ENCODE measurements at places on chromosomes 1 and 21.

DNA sequence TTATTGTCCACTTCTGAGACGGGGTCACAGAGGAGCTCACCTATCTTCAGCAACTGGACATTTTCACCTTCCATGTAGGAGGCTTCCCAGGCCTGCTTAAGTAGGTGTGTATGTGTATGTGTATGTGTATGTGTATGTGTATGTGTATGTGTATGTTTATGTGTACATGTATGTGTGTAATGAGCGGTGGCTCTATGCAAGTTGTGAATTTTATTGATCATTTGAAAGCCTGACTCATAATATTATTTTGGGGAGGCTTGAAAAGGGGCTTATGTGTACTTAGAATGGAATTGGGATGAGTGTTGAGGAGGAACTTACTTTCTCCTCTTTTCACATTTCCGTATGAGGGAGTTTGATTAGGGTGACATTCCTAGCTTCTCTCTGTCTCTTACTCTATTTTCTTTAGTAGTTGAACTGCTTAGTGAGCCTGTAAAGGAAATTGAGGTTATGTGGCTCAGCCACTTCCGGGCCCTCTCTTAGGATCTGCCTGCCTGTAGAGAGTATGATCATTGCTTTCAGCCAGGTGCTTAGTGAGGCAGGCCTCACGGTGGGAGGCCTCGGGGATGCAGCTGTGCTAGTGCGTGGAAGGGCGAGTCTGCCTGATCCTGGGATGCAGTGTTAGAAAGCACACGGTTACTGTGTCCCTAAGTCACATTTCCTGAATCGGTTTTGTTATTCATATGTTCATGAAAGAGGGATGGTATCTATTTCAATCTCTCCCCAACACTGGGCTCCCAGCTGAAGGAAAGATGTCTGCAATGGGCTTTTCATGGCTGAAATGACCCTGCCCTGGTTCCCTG lies 61.0 kb downstream of the IER5 start:
- DNase-seq = peak; percentile 55

GRCh38 chr1:153343040-153343681 lies 5.5 kb downstream of the PGLYRP4 start:
- DNase-seq = no peak

DNA sequence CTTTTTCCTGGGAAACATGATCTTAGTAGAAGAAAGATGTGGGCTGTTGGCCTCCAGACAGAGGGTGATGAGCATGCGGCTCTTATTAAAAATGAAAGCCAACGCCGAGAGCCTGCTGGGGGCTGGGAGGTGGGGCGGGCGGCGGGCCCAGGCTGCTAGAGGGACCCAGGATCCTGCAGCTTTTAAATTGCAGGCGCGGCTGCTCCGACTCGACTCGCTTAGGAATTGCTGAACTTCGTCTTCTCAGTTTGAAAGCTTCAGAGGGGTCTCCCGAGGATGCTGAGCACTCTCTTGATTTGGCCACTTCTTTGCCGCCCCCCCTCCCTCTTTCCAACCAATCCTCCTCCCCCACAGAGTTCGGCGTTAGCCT lies 1.2 kb downstream of the AGPAT3 start:
- peak; percentile 43 for DNase-seq

DNA sequence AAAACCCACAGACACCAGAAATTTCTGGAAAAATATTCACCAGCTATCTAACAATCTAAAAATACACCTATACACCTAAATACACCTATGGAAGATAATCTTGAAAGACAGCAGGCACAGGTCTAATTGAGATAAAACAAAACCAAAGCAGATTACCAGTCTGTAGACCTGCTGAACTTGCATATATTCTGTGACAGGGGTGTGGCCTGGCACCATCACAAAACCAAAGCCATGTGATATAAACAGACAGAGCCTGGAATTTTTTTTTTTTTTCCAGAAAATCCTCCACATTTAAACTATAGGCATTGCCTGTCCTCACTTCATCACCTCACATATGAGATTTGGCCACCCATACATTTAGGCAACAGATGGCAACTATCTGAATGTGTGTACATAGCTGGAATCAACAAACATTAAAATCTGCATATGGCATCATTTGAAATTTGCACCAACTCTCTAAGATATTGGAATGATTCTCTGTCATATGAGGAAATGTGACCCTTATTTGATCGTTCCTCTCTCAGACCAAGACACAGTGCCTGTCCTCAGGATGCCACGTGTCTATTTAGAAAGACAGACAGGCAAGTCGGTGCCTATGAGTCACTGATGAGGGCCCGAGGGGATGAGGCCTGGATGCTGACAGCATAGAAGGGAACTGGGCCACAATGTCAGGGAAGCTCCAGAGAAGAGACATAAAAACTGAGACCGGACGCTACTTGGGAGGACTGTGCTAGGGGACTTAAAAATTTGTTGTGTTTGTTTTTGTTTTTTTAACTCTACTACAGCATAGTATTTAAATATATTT lies 32.6 kb downstream of the NMNAT2 start:
- DNase-seq = no peak

DNA sequence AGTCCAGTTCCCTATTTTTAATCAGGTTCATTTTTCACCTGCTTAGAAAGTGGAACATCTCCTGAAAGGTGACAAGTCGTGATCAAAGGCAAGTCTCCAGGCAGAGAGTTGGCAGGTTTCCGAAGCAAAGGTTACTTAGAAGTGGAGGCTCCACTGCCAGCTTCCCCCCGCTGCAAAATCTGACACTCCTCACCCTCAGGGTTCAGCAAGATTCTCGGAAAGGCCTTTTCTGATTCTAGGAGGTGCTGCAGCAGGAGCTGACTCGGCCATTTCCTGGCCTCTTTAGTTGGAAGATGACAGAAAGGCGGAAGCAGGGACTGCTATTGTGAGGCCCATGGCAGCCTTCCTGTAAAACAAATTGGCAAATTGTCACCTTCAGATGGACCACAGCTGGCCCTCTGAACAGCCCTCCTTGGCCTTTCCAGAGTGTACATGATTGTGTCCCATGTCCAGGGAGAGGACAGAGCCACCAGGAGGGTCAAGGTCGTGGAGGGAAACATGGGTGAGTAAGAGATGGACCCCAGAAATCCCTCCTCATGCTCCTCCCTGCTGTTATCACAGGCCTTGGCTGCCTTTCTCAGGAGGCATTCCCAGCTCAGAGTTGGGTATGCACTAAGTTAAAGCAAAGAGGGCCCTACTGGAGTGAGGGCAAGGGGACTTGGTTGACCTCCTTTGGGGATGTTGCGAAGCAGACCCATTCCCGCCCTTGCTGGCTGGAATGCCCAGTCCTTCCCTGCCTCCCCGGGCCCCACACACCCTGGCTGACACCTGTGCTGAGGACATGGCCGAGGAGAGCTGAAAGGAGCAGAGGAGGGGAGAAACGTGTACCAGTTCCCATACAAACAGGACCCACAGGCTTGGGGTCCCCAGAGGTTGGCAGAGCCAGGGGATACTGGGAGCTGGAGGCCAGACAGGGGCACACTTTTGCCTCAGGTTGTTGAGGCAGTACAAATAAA lies 115.5 kb upstream of the IRF2BP2 start:
- DNase-seq = peak; percentile 41

DNA sequence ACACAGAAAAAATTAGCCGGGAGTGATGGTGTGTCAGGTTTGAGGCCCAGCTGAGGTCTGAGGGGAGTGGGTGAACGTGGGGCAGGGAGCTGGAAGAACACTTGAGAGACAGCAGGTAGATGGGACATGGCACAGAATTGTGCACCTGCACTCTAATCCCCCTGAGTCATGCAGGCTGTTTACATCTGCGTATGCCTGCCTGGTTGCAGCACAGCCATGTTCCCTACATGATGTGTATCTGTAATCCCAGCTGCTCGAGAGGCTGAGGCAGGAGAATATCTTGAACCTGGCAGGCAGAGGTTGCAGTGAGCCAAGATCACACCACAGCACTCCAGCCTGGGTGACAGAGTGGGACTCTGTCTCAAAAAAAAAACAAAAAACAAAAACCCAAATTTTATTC lies 44.8 kb downstream of the ATP5PO start:
- no peak for DNase-seq

DNA sequence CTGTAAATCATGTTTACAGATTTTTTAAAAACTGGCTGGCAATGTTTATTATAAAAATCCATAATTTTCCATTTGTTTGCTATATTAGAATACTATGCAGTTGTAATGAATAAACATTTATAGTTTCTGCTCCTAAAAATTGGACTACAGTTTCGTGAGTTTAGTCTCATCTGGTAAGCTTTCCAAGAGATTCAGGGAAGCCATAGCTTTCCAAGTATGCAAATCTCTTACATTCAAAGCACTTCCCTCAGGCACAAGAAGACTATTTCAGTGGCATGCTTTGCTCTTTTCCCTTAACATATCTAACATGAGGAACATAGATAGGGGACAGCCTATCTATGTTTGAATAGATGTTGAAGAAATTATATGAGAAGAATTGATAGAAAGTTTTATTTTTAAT lies 77.2 kb downstream of the ADGRL2 start:
- DNase-seq = no peak

Data from activated T-cell treated with anti-CD3 and anti-CD28 coated beads for 24 hours (primary cell).